Uterus (tissue), 4 donors: ENCODE measurements at places on chromosomes 3 and 15. TPM values are rescaled to one million over a fixed set of nuclear protein-coding genes. Genes with fewer than 3 reads are reported as not detected.

- peaks cover 8% of the 10 kb centered on the region for H3K4me1 ChIP-seq
- H3K36me3 ChIP-seq: no peaks in the 10 kb centered on the region
- H3K4me3 ChIP-seq: no peak overlapping the region
Observed at GRCh38 chr3:52480768-52481715, 14.1 kb upstream of the STAB1 start.

DNA sequence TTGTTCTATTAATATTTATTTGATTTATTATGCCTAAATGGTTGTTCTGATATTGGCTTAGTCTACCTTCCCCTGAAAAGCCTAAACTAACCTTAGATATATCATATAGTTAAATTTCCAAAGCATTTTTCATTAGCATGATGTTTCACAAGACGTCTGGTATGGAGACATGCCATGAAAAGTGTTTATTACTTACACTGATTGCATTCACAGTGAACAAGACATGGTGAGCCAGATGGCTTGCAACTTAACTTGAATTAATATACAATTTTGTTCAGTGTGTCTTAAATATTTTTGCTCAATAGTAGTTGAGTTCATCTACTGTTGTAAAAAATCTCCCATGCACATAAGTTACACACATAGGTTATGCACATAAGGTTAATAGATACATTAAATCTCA, 758.4 kb downstream of the NSUN3 start:
- H3K36me3 ChIP-seq: no peaks in the 10 kb centered on the region
- H3K27ac ChIP-seq: no peak overlapping the region
- H3K4me1 ChIP-seq: no peaks in the 10 kb centered on the region
- H3K27me3 ChIP-seq: no peaks in the 10 kb centered on the region

GRCh38 chr15:77839456-77839855, 206.7 kb upstream of the LINGO1 start:
- H3K4me3 ChIP-seq: no peak overlapping the region
- no peak overlapping the region for H3K27ac ChIP-seq
- no peaks in the 10 kb centered on the region for H3K36me3 ChIP-seq
- H3K27me3 ChIP-seq: no peaks in the 10 kb centered on the region
- no peaks in the 10 kb centered on the region for H3K4me1 ChIP-seq

DNA sequence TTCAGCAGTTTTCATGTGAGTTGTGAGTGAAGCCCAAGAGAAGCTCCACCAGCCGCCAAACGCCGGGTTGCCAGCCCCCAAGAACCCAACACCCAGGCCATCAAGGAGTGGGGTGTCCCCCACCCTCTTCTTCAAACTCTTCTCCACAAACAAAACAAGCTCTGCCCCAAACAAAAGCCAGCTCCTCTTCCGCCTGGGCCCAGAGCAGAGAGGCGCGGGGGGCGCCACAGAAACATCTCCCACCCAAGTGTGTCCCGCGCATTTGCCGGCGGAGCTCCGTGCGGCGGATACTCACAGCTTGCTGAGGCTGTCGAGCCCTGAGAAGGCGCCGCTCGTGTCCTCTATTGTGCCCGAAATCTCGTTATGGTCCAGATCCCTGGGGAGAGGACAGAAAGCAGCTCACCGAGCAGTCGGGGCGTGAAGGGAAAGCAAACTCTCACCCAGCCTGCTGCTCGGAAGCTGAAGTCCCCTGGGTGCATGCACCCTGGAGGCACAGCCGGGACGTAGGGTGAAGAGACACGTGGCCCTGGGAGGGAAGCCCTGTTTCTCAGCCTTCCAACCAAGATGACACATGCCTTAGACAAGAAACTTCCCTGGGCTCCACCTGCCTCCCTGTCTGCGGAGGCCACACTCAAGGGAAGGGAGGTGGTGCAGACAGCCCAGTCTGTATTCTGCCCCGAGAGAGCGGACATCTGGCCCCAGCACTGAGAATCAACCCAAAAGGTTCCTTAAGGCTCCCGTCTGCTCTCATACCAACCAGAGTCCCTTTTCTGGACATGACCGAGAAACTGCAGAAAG, 95.7 kb downstream of the LRIG1 start:
- H3K4me3 ChIP-seq: no peak overlapping the region
- DNase-seq: no peak
- no peak overlapping the region for H3K27ac ChIP-seq

DNA sequence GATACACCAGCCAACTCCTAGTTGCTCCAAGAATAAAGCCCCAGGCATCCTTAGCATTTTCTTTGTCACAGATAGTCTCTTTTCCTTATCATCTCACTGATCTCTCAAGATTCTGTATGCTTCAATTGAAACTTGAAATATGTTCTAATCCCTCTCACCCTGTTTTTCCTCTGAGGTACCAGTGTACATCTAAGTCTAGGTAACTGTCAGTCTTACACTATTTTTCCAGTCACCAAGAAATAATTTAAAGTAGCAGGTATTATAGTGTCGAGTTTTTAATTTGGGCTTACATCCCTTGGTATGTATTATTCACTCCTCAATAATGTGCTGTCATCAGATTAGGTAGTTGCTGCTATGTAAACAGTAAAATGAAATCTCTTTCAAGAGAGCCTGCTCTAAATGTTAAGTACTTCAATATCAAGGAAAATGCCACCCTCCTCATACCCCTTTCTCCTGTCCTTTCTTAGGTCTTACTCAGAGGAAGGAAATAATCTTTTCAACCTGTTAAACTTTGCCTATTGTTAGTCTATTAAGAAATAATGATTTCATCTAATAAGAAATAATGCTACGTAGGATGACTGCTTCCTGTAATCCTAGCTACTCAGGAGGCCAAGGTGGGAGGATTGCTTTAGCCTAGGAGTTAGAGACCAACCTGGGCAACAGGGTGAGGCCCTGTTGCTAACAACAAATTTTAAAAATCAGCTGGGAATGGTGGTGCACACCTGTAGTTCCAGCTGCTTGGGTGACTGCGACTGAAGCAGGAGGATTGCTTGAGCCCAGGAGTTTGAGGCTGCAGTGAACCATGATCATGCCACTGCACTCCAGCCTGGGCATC, 39.8 kb downstream of the TSC22D2 start:
- H3K27ac ChIP-seq: no peak overlapping the region
- H3K4me3 ChIP-seq: no peak overlapping the region
- no peak for DNase-seq
- H3K36me3 ChIP-seq: no peaks in the 10 kb centered on the region
- no peaks in the 10 kb centered on the region for H3K27me3 ChIP-seq
- H3K4me1 ChIP-seq: no peaks in the 10 kb centered on the region

DNA sequence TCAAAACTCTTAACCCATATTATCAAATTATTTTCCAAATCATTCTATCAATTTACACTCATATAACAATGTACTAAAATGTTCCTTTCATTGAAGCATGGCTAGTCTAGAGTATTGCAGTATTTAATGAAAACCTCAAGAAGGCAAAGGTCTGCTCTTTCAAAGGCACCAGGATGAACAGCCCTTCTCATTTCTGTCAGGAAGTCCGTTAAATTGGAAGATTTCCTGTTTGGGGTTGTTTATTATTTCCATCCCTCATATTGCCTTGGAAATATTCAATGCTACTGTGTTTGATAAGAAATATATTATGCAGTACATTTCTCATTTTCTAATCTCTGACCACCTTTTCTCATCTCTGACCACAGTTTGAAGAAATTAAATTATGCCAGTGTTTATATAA, 25.1 kb downstream of the ACKR4 start:
- no peak for DNase-seq
- H3K4me3 ChIP-seq: no peak overlapping the region
- H3K27me3 ChIP-seq: no peaks in the 10 kb centered on the region
- no peaks in the 10 kb centered on the region for H3K4me1 ChIP-seq
- H3K36me3 ChIP-seq: no peaks in the 10 kb centered on the region

GRCh38 chr3:157063926-157064325, 96.0 kb downstream of the CCNL1 start:
- no peaks in the 10 kb centered on the region for H3K27me3 ChIP-seq
- no peak for DNase-seq
- no peak overlapping the region for H3K4me3 ChIP-seq
- no peaks in the 10 kb centered on the region for H3K4me1 ChIP-seq
- H3K27ac ChIP-seq: no peak overlapping the region

DNA sequence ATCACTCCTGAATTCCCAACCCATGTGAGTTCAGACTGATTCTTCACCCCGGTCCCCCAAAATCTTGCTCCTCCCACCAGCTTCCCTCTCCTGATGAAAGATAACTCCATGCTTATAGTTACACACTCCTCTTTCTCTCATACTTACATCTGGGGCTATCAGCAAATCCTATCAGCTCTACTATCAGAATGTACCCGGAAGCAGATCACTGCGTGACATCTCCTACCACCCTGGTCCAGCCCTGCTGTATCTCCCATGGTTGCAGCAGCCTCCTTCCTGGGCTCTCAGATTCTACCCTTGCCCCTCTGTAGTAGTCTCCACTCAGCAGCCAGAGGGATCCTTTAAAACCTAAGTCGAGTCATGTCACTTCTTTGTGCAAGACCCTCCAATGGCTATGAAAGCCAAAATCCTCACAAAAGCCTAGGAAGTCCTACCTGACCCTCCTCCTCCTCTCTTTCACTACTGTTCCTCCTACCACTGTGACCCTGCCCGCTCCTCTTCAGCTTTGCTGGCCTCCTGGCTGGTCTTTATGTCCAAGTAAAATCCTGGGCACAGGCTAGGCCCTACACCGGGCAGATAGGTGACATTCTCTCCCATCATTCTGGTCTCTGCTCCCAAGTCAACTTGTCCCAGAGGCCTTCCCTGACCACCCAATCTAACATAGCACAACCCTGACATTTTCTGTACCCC, 16.2 kb downstream of the XIRP1 start:
- no peaks in the 10 kb centered on the region for H3K27me3 ChIP-seq
- H3K27ac ChIP-seq: peak overlapping the region; percentile 92
- no peaks in the 10 kb centered on the region for H3K4me1 ChIP-seq
- DNase-seq: no peak

- peaks cover 20% of the 10 kb centered on the region for H3K4me1 ChIP-seq
- no peaks in the 10 kb centered on the region for H3K27me3 ChIP-seq
- peak; percentile 70 for DNase-seq
- no peak overlapping the region for H3K4me3 ChIP-seq
Observed at GRCh38 chr3:113261626-113262303, 50.4 kb downstream of the BOC start.

ARID3B gene
- total RNA-seq: 1.5 TPM

DNA sequence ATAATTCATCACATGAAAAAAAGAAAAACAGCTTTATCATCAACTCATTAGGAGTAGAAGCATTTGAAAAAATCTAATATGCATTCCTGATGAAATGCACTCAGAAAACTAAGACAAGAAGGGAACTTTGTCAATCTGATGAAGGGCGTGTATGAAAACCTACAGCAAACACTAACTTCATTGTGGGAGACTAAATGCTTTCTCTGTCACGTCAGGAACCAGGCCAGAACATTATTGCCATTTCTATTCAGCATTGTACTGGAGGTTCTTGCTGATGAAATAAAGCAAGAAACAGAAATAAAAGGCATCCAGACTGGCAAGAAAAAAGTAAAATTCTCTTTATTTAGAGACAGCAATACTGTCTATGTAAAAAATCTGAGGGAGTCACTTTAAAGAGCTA, 235.2 kb downstream of the GABRB3 start:
- no peak for DNase-seq
- no peaks in the 10 kb centered on the region for H3K27me3 ChIP-seq
- no peaks in the 10 kb centered on the region for H3K36me3 ChIP-seq
- H3K4me1 ChIP-seq: no peaks in the 10 kb centered on the region

DPPA4 gene
- total RNA-seq: not detected

- H3K4me3 ChIP-seq: no peak overlapping the region
- no peaks in the 10 kb centered on the region for H3K36me3 ChIP-seq
- no peak for DNase-seq
- H3K27me3 ChIP-seq: no peaks in the 10 kb centered on the region
- H3K4me1 ChIP-seq: no peaks in the 10 kb centered on the region
Observed at GRCh38 chr15:70936326-70936725, 43.7 kb downstream of the LRRC49 start.
